ENCODE measurements at places on chromosomes 3 and 15.

DNA sequence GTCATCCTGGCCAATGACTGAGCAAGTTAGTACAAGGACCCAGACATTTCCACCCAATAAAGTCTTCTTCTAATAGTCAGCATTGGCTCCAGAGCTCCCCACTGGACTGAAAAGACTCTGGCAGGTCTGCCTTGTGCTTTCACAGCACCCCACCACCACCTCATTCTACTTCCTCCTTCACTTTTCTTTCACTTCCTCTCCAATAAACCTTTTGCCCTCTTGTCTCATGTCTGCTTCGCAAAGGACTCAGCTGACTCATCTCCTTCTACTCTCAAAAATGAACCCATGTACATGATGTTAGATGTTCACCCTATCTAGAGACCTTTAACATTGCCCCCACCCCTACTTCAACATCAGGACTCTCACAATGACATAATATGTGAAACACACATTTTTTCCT, 181.0 kb upstream of the PPP2R3A start:
- no peak for DNase-seq

- DNase-seq = no peak
These were observed 516.6 kb downstream of the EPHB1 start for GRCh38 chr3:135311699-135312098.

DNA sequence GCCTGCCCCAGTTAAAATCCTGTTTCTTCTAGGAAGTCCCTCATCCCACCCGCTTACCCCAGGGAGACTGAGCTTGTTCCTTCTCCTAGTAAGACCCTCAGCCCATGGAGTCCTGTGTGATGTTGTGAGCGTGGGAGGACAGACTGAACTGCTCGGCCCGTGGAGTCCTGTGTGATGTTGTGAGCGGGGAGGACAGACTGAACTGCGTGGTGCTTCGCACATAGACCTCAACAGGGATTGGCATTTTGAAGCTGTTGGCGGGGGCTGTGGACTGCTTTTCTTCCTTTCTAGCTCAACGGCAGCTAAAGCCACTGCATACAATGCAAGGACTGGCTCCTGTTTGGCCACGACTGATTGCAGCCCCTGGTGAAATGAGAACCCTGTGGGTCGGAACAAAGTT, 1.6 kb upstream of the SPTBN5 start:
- no peak for DNase-seq

DNA sequence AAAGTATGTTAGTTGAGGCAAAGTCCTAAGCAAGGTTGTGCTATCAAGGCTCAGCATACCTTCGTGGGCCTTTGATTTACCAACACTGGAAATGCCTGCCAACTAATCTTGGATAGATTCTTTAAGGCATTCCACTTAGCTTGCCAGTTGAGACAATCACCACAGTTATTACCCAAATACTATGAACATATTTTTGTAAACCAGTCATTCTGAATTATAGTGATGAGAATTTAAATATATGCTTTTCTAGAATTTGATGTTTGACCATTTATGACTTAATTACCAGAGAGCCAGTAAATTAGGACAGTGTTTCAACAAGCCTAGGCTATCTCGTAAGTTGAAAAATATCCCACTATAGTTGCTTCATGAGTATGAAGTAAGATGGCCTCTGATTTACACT, 15.5 kb downstream of the TRIM59 start:
- DNase-seq = no peak

- no peak for DNase-seq
These were observed 70.3 kb downstream of the ARHGEF26 start for GRCh38 chr3:154191520-154191919.

DNA sequence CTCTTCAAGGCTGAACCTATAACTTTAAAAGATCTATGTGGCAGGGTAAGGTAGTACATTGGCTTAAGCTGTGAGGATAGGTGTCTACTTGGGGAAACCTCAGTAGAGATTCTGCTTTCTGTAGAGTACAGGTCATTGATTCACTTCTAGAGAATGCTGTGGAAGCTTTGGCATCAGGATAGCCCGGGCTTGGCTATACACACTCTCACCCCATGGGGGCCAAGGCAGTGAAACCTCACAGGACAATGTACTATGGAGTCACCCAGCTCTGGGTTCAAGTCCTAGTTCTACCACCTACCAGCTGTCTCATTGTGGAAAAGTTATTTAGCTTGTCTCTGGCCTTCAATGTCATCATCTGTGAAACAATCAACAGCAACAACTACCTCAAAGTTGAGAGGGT, 9.0 kb downstream of the MTFMT start:
- DNase-seq = no peak

- no peak for DNase-seq
These were observed 30.2 kb upstream of the AMOTL2 start for GRCh38 chr3:134404366-134404885.

GRCh38 chr3:53473422-53473821, 21.0 kb upstream of the CACNA1D start:
- DNase-seq = no peak

DNA sequence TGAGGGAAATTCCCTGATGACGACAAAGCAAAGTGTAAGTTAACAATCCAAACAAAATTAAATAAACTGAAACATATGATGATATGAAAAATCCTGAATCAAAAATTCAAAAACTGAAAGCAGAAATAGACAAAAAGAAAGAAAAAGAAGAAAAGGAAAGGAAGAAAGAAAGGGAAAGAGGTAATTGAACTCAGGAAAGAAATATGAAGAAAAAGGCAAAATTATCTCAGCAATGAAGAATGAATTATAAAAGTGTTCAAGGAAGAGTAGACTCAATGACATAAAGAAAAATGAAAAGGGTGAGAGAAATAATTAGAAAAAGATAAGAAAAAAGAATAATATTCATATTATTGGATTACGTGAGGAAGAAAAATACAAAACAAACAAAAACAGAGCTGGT, 54.9 kb downstream of the HERC1 start:
- DNase-seq = no peak

GRCh38 chr3:102444101-102444500, 9.3 kb downstream of the ZPLD1 start:
- DNase-seq = no peak

Data from NCI-H510A (cell line).